Activated naive CD4-positive, alpha-beta T cell treated with anti-CD3 and anti-CD28 coated beads, Interleukin-2, amount 50 U/mL, for 72 hours (primary cell): ENCODE measurements at places on chromosomes 4 and X. TPM values are rescaled to one million over a fixed set of nuclear protein-coding genes. Genes with fewer than 3 reads are reported as not detected.

- no peak for DNase-seq
Observed at GRCh38 chrX:2272337-2272736, 228.4 kb downstream of the DHRSX start.

PNMA6A gene
- total RNA-seq: 0.84 TPM

SUPT20HL2 gene
- not detected for total RNA-seq

DNA sequence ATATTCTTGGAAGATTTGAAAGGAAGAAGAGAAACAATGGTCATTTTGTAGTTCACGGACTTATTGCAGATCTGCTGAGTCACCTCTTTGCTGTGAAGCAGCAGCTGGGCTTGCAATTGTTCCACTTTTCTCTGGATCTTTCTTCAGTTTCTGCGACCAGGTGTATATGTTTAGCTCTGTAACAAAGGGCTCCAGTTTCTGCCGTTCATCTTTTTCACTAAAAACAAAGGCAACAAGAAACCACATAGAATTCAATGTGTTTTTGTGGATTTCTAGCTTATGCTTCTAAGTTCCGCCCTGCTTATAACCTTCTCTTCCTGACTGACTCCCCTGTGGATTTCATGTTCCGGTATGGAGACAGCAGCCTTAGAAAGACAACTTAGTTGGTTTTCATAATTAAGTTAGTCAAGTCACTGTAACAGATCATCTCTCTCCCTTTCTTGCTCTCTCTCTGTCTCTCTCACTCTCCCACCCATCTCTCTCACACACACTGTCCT, 121.6 kb upstream of the EPHA5 start:
- DNase-seq: no peak

DNA sequence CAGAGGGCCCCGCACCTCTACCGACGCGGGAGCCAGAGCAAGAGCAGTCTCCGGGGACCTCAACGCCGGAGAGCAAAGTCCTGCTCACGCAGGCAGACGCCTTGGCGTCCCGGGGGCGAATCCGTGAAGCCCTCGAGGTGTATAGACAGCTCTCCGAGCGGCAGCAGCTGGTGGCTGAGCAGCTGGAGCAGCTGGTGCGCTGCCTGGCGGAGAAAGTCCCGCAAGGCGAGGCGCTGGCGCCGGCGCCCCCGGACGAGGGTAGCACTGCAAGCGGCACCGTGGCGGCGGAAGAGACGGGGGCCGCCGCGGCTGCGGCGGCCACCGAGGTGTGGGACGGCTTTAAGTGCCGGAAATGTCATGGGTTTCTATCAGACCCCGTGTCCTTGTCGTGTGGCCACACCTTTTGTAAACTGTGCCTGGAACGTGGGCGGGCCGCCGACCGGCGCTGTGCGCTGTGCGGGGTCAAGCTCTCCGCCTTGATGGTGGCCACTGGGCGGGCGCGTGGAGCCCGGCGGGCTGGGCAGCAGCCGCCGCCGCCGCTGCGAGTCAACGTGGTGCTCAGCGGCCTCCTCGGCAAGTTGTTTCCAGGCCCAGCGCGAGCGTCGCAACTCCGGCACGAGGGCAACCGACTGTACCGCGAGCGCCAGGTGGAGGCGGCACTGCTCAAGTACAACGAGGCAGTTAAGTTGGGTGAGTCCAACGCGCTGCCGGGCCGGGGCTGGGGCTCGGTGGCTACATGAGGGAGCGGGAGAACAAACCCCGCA, 672 bp downstream of the LONRF3 start:
- peak; percentile 31 for DNase-seq

GRCh38 chr4:145075742-145076468, 22.1 kb downstream of the ANAPC10 start:
- DNase-seq: no peak

DNA sequence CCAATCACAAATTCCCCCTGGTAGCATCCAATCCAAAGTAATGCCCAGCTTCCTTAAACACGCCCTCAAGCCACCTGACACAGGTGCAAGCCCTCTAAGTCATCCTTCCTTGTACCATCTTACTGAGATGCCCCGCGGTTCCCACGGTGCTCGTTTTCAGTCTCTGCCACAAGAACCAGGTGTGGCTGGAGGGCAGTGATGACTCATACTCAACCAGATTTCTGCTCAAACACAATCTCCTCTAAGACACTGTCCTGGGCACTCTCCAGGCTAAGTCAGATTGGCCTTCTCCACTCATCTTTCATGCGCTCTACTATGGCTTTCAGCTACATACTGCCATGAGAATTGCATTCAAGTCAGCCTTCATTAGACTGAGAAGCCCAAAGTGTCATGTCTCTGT, 3.5 kb downstream of the SH3KBP1 start:
- peak; percentile 8 for DNase-seq

DNA sequence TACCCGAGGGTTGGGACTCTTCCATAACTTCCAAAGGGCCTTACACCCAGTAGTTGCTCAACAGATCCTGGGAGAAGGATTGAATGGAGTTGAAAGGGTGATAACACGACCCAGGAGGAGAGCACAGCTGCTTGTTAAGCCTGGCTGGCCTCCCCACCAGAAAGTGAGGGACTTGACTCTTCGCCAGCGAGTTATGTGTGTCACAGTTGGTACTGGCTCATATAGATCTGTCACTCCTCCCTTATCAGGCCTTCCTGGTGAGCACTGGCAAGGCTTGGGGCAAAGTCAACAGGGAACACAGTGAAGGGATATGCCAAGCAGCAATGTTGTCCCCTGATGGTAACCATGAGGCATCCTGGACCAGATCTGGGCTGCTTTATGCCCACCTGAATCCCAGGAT, 35.8 kb downstream of the APLN start:
- no peak for DNase-seq

CCDC158 gene
- total RNA-seq: not detected

GRCh38 chr4:159337041-159337440, 234.2 kb downstream of the RAPGEF2 start:
- no peak for DNase-seq

UGT2B15 gene
- not detected for total RNA-seq

RHOXF1 gene
- total RNA-seq: 0.80 TPM
